Body of pancreas (tissue), 4 donors: ENCODE measurements at places on chromosomes 6 and 20. TPM values are rescaled to one million over a fixed set of nuclear protein-coding genes. Genes with fewer than 3 reads are reported as not detected.
A peak's percentile ranks its signal among the peaks of the same experiment; 100 is the strongest.

DNA sequence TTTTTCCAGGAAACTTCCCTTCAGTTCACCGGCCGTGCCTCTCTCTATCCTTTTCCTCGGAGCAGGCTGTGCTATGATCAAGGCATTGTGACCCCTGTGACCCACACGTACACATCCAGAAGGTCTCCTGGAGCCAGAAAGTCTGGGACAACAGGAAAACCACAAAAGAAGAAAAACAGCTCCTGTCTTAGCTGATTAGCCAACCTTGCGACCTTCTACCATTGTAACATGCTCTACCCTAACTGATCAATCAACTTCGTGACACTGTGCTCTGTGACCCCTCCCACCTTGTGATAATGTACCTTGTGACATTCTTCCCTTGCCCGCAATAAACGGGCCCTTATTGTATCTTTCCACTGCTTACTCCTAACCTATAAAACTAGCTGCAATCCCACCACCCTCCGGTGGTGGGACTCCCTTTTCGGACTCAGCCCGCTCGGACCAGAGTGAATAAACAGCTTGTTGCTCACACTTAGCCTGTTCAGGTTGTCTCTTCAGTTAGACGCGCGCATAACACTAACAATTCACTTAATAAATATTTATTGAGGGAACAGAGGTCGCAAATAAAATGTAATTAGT lies 24.2 kb downstream of the ZNF311 start:
- peak; percentile 58 for DNase-seq

DNA sequence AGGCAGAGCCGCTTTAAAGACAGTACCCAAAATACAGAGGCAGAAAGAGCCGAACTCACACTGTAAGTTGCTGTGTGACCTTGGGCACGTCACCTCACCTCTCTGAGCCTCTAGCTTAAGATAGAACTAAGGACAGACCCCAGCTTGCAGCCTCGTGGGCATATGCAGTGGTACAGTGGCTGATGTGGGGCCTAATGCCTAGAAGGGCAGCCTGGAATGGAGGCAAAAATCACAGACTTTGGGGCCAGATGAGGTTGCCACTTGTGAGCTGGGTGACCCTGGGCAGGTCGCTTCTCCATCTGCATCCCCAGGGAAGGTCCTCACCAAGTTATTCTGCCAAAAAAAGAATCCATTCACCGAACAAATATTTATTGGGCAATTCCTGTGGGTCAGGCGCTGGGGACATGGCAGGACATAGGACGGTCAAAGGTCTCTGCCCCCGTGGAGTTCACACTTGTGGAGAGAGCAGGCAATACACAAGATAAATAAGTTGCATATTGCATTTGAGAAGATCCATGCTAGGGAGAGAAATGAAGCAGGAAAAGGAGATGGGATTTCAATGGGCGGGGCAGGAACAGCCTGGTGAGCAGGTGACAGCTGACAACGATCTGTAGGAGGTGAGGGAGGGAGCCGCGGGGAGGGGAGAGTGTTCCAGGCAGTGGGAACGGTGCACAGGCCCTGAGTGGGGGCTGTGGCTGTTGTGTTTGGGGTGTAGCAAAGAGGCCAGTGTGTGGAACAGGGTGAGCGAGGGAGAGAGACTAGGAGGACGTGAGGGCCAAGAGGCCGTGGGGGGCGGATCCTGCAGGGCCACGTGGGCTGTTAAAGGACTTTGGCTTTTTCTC lies 115.2 kb downstream of the CEBPB start:
- no peak for DNase-seq

DNA sequence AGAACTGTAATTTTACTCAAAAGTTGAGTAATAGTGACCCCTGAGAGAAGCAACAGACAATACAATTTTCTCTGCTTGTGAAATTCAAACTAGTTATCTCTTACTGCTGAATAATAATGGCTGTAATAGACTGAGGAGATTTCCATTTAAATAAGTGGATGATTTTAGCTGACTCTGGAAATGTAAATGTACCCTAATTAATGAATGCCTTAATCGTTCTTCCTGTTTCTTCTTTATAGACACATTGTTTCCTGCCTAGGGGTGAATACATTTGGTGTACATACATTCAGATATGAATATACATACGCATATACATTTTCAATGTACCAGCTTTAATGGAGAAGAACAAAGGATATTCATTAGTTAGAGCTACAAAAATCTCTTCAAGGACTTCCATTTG lies 611.9 kb downstream of the TFAP2B start:
- DNase-seq: no peak

- no peak for DNase-seq
These were observed 11.9 kb upstream of the CNR1 start for GRCh38 chr6:88177961-88178464.

- DNase-seq: no peak
These were observed 40.9 kb downstream of the DSTN start for GRCh38 chr20:17610566-17611289.

DNA sequence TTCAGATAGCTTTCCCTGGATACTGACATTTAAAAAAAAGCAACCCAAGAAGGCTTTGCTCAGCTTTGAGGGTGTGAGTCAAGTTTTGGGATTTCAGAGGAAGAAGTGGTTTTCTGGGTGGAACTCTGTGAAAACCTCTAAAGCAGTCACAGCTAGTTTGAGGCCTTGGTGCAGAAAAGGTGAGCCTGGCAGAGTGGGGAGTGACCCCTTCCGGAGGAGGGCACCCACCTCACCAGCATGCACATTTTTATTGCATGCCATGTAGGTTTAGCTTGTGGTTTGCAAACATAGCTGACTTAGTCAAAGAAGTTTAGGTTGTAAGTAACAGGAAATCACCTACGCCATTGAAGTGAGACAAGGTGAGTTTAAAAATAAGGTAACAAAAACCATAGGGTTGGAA lies 146.8 kb upstream of the PMEPA1 start:
- DNase-seq: no peak

DNA sequence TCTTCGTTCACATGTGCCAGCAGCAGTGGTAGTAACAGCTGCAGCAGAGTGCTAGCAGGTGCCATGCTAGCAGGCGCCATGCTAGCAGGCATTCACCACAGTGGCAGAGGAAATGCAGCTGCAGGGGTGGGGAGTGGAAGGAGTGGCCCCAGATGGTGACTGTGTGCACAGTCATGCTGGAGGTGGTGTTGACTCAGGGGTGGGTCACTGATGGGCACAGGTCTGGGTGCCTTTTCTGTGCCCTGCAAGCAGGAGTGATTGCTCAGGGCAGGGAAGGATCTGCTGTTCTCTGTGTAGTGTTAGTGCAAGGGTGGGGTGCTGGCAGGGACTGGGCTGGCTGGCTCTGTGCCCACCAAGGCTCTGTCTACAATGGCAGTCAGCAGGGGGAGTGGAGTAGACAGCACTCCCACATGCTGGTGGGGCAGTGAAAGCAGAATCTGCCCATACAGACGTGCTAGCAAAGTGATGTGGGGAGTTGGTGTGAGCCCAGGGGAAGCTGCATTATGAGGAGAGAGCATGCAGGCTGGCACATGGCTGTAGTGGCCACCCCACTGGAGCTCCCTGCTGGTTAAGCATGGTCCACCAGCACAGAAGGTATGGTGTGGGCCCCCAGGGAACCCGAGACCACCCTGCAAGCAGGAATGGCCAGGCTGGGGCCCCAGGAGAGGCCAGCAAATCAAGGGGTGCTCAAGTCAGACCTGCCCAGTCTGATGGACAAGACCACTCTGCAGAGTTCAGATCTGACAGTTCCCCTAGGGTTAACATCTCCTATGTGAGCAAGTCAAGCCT lies 11.4 kb upstream of the TSPYL4 start:
- DNase-seq: no peak

GRCh38 chr6:15511248-15512125 lies 151.3 kb downstream of the DTNBP1 start:
- DNase-seq: no peak

DNA sequence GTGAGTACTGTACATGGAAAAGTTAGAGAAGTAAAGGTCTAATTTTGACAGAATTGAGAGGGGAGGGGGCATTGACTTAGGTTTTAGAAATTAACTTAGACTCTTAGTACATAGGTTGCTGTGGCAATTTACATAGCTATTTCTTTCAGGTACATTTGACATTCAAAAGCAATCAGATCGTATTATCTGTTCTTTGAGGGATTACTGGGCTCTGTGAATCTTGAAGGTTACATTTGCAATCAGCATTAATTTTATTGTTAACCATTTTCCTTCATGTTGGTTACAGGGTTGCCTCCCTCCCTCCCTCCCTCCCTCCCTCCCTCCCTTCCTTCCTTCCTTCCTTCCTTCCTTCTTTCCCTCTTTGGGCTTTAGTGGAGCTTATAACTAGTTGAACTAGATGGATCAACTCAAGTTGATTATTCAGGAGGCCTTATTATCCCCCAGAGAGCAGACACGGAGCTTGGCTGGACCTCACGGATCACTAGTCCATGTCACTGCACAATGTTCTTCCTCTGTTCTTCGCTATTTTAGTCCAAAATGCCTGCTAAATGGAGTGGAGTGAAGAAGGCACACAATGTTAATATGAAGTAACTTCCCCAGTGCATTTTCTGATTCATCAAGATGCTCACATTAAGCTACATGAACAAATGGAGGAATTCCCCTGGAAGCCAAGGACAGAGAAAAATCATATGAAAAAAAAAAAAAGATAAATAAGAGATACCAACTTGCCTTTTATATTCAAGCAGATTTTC lies 87.8 kb downstream of the PLCB4 start:
- no peak for DNase-seq

- DNase-seq: no peak
These were observed 55.7 kb upstream of the NOP56 start for GRCh38 chr20:2596673-2597279.

- no peak for DNase-seq
These were observed 182.7 kb upstream of the OLIG3 start for GRCh38 chr6:137676888-137677287.

GRCh38 chr6:14767226-14767625 lies 478.6 kb upstream of the JARID2 start:
- DNase-seq: no peak

DNA sequence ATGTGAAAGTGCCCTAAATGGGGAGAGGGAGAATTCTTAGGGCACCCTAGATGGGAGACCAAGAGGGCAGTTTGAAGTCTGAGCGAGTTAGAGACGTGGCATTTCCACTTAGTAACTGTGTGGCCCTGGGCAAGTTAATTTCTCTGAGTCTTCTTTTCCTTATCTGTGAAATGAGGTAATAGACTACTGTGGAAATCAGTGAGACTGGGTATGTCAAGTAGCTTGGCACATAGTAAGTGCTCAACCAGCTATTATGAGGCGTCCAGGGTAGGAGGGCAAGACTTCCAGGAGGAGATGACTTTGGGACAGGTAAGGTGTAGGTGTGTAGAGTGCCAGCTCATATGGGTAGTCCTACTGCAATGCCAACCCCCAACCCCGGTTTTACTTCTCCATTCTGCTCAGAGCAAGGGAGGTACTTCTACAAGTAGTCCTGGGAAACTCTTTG lies 770 bp downstream of the KIF3B start:
- no peak for DNase-seq

DNA sequence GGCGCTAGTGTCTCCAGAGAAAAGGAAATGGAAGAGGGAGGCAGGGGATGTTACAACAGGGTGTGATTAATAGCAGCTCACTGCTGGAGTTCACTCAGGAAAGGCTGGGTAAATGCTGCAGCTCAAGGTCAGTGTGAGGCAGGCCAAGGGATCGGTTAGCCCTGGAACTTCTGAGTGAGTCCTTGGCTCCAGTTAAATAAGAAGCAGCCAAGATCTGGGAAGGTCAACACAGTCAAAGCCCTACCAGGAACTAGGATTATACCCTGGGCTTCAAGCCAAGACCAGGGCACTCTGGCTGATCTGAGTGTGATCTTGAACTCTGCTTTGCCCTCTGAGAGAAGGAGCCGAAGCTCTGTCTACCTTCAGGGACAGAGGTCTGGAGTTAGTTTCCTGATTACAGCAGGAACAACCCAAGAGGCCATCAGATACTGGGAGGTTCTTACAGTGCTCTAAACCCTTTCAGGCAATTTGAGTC lies 44.3 kb downstream of the TPD52L1 start:
- peak; percentile 87 for DNase-seq

- DNase-seq: no peak
These were observed 279.5 kb downstream of the LRFN2 start for GRCh38 chr6:40307712-40308111.

GRCh38 chr20:14609328-14610221 lies 272.2 kb upstream of the FLRT3 start:
- no peak for DNase-seq

- DNase-seq: peak; percentile 13
These were observed 151.8 kb upstream of the INSM1 start for GRCh38 chr20:20215976-20216727.

DNA sequence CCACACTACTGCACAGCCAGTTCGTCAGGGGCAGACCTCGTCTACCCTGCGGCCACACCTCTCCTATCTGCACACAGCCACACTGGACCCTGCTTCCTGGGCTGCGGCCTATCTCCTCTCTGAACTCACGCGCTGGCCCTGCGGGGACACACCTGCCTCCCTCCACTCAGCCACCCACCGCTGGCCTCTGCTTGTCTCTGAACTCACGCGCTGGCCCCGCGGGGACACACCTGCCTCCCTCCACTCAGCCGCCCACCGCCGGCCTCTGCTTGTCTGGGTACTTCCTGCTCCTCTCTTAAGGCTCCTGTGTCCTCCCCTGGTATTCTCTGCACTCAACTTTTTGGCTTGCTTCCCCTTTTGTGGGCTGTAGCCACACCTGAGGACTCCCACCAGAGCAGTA lies 52.3 kb downstream of the HUS1B start:
- no peak for DNase-seq

DNA sequence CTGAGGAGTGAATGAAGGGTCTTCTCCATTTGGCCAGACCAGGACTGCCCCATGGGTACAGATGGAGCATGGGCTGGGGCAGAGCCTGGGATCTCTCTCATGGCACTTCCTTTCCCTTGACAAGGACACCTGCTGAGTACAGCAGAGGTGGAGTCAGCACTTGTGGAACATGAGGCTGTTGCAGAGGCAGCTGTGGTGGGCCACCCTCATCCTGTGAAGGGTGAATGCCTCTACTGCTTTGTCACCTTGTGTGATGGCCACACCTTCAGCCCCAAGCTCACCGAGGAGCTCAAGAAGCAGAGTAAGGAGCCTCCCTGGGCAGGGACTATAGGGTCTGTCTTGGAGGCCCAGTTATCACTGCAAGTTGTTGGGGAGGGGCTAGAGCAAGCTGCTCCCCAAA lies 29.6 kb downstream of the GSS start:
- no peak for DNase-seq

GRCh38 chr20:41047279-41047974 lies 18.8 kb downstream of the TOP1 start:
- DNase-seq: no peak

GRCh38 chr20:7596541-7596940 lies 343.7 kb downstream of the HAO1 start:
- DNase-seq: no peak

GRCh38 chr6:15546591-15546990 lies 116.2 kb downstream of the DTNBP1 start:
- no peak for DNase-seq

GRCh38 chr6:18186540-18187250 lies 31.5 kb downstream of the KDM1B start:
- no peak for DNase-seq

- DNase-seq: peak; percentile 84
These were observed 36.8 kb downstream of the ZMYND8 start for GRCh38 chr20:47319517-47320252.

Gene FILIP1
- total RNA-seq: 6.5 TPM

Gene CTSA
- total RNA-seq: 43.8 TPM

Gene KIF13A
- 13.2 TPM for total RNA-seq

Gene C6orf141
- total RNA-seq: 11.4 TPM

Gene SLC17A9
- total RNA-seq: 4.9 TPM

Gene LIN28B
- not detected for total RNA-seq

Gene PCSK2
- 3.3 TPM for total RNA-seq

Gene DDR1
- total RNA-seq: 97.3 TPM

Gene ESF1
- 16.5 TPM for total RNA-seq

Gene OR12D3
- not detected for total RNA-seq

Gene LRRC1
- total RNA-seq: 17.1 TPM

Gene SIRPB1
- total RNA-seq: 14.2 TPM

Gene RSPH4A
- total RNA-seq: 2.6 TPM

Gene SMOC2
- total RNA-seq: 22.7 TPM
